ENCODE measurements at places on chromosomes 2 and 18.

- DNase-seq, result no peak
These were observed 3.8 kb downstream of the KCNJ13 start for GRCh38 chr2:232772531-232772930.

DNA sequence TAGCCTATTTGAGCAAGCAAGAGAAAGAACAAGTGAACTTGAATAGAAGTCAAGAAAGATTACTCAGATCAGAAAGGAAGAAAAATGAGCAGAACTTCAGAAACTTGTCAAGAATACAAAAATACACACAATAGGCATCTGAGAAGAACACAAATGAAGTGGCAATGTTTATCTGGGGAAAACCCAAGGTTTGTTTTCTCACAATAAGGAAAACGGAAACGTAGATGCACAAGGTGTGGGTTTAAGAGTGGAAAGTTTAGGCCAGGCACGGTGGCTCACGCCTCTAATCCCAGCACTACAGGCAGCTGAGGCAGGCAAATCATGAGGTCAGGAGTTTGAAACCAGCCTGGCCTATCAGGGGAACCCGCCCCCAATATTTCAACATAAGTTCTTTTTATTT, 159.5 kb upstream of the GYPC start:
- no peak for DNase-seq

DNA sequence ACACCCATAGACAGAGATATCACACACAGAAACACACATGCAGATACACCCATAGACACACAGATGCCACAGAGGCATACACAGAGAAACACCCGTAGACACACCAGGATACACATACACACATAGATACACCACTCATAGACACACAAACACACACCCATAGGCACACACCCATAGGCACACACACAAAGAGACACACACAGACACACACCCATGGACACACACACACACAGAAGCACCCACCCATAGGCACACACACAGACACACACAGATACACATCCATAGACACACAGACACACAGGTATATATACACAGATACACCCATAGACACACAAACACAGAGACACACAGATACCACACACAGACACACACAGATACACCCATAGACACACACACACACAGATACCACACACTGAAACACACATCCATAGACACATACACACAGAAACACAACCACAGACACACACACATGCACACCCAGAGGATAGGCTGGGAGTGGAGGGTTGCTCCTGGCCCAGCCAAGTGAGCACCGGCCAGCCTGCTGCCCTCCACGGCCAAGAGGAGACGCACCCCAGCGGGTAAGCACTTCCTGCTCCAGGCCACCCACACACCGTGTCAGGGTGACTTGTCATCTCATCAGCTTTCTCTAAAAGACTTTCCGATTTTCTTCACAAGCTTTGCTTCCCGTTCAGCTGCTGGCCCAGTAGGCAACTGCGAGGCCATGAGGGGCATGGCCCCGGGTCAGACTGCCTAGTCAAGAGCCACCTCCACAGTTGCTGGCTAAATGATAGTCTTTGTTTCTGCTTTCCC, 14.1 kb upstream of the CNNM3 start:
- DNase-seq, result no peak

- no peak for DNase-seq
These were observed 326.7 kb downstream of the AGAP1 start for GRCh38 chr2:235820571-235820970.

GRCh38 chr2:26317377-26318105, 28.4 kb upstream of the SELENOI start:
- DNase-seq, result no peak

DNA sequence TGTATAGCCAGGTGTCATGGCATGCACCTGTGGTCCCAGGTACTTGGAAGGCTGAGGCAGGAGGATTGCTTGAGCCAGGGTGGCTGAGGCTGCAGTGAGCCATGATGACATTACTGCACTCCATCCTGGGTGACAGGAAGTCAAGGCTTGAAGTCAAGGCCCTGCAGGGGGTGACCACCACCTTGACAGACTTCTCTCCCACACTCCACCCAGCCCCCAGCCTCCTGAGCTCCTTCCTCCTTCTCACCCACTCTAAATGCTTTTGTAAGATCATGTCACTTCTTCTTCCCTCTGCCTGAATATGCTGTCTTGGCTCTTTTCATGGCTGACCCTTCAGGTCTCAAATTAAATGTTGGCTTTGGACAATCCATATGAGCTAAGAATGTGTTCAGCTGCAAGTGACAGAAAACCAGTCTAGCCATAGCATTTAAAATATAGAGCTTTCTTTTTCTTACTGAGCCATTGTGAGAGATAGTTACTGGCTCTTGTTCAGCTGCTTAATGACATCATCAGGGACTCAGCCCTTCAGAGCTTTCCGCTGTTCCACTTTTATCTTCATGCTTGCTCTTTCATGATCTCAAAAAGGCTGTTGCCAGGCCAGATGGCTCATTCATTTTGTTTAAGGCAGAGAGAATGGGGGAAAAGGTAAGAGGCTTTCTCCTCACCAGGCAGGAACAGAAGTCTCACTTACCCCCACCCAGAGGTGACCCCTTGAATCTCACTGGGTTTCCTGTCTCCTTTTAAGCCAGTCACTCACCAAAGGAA, 36.7 kb upstream of the TTC39C start:
- no peak for DNase-seq

- no peak for DNase-seq
These were observed 19.3 kb downstream of the GPD2 start for GRCh38 chr2:156455361-156455975.

DNA sequence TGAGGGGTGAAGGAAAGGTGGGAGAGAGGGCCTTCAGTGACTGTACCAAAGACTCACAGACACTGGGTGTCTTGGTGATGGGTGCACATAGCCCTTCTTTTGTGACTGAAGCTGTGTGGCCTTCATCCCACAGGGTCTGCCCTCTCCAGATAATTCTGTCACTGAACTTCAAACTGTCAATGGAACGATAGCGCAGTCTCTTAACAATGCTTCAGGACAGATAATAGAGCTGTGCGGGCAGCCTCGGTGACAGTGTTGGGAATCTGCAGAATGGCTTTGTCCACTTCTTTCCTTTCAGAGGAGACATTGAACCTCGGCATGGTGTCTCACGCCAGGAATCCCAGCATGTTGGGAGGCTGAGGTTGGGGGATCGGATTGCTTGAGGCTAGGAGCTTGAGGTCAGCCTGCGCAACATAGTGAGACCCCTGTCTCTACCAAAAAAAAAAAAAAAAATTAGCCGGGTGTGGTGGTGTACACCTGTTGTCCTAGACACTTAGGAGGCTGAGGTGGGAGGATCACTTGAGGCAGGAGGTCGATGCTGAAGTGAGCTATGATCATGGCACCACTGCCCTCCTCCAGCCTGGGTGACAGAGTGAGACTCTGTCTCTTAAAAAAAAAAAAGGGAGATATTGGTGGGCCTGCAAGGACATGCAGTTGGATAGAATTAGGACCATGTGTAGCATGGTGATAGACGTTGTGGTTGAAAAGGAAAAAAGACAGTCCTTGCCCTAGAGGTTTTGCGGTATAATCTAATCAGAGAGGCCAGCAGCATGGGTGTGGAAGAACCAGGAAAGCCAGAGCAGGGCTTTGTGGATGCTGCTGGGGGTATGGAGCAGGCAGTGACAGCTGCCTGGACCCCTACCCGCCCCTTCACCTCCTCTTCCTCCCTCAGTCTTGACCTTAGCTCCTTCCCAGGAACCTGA, 91.4 kb downstream of the LDLRAD4 start:
- DNase-seq, result no peak

GRCh38 chr18:24270358-24270936, 127.2 kb downstream of the OSBPL1A start:
- no peak for DNase-seq

DNA sequence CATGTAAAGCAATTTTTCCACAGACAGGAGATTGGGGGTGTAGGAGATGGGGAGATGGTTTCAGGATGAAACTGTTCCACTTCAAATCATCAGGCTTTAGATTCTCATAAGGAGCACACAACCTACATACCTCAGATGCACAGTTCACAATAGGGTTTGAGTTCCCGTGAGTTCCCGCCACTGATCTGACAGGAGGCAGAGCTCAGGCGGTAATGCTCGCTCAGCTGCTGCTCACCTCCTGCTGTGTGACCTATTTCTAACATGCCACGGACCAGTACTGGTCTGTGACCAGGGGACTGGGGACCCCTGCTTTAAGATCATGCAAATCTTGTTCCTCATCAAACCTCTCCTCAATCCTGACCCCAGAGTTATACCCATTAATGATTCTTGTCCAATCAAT, 70.1 kb downstream of the RPE start:
- DNase-seq, result no peak

DNA sequence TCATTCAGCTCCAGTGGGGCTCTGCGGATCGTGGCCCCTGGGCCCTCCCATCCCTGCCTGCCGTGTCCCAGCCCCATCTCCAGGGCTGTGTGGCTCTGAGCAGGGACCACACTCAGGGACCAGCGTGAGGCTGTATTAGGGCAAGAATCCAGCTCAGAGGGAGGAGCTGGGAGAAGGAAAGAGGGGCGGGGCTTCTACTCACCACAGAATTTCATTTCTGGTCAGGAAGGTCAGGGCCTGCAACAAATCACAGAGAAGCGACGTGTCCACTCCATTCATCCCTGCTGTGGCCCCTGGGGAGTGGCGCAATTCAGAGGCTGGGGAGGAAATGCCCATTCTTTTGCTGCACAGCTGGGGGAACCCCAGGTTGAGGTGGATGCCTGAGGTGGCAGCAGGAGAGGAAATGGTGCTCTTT, 828 bp downstream of the CIB4 start:
- no peak for DNase-seq

GRCh38 chr2:126808929-126809328, 89.8 kb upstream of the TEX51 start:
- DNase-seq, result no peak

DNA sequence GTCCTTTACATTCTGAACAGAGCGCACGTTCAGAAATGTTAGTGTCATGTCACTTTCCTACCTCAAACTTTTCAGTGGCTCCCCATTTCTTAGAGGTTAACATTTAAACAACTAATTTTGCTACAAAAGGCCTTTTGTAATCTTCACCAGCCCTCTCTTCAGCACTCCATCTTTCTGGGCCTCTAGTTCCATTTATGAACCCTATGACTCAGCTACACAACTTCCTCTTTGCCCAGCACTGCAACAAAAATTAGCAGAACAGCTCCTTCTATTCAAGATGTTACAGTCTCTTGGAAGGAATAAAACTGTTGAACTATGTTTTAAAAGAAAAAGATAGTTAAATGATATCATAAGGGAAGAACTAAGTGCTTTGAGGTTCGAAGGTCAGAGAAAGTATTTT, 139.9 kb downstream of the VWC2L start:
- no peak for DNase-seq

Data from Ammon's horn (tissue), 1 donor.